NCI-H2171 treated with DMSO at 0.1 percent for 48 hours (cell line): ENCODE measurements at places on chromosomes 1 and 21.
A peak's percentile ranks its signal among the peaks of the same experiment; 100 is the strongest.

GRCh38 chr1:151024540-151025146 is 11.7 kb upstream of the BNIPL start:
- peak; percentile 10 for DNase-seq

- DNase-seq = no peak
These were observed 12.6 kb upstream of the SERINC2 start for GRCh38 chr1:31400393-31400792.

DNA sequence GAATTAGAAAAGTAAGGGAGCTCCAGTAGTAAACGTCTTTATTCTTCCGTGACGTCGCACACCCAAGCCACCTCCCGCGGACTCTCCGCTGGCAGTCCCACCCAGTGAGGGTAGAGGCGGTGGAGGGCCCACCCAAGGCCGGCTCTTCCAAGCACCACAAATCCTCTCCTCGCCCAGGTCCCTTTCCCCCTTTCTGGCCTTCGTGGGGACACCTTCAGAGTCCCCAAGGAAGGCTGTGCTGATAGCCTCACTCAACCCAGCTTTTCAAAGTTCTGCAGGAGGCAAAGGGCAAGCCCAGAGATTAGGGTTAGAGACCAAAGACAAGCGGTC is 349 bp upstream of the GPN2 start:
- no peak for DNase-seq

DNA sequence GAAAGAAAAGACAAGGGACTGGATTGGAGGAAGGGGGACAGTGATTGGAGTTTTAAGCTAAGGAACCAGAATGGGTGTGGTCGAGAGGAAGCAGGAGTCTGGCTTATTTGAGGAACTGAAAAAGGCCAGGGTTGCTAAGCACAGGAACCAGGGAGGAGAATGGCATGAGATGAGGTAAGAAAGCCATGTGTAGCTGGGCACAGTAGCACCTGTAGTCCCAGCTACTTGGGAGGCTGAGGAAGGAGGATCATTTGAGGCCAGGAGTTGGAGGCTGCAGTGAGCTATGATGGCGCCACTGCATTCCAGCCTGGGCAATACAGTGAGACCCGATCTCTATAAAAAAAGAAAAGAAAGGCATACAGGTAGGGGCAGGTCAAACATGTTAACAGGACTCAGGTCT is 8.1 kb upstream of the KHDRBS1 start:
- DNase-seq = no peak

DNA sequence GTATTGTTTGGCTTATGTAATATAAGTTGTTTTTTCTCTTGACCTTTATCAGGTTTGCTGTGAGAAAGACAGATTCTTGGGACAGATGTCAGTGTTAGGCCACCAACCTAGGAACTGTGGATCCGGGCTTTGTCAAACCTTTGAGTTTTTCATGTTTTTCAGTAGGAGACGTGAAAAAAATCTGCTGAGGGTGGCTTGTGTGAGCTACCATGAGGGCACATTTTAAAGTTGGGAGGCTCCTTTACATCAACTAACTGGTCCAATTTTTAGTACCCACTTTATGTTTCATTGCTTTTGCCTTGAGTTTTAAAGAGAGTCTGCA is 801 bp downstream of the RPS6KC1 start:
- DNase-seq = no peak

- peak; percentile 3 for DNase-seq
These were observed 45.6 kb downstream of the IL23R start for GRCh38 chr1:67211589-67212563.

DNA sequence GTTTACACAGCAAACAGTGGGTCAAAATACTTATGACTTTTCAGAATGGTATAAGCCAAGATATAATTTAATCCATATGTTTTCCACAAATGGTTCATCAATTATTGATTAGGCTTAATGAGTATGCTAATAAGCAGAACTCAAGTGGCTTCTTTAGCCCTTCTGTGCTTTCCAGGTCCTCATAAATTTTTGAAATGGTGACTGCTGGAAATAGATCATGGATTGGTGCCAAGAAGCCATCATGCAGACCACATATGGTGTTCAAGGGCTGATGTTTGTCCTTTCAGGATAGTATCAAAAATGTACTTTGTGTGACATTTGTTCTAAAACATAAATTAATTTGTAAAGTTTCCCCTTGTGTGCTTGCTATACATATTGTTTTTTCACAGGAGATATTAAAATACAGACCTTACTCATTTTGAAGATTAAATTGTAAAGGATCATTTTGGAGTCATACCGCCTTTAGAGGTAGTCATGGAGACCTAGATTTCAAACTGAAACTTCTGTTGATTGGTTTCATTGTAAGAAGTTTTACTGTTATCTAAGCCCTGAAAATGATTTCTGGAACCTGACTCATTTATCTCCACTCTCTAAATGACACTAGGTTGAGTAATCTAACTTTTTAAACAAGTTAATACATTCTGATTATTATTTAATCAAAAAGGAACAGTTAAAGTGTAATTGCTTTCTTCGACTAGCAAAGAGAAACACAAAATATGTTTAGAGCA is 507.9 kb downstream of the PLA2G4A start:
- peak; percentile 65 for DNase-seq

DNA sequence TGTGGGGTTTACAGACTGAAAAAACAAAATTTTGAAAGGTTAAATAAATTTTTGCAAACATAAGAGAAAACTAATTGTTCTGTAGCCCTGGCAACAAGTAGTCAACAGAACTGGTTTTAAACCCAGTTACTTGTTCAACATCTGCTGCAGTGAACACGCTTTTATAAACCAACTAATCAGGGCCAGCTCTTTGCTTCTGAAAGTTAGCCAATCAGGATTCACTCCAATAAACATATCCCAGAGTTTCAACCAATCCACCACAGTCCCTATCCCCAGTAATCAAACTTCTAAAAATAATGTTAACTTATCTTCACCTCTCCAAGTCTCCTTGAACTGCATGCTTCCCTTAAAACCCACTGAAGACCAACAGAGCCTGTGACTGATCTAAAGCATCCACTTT is 306.6 kb downstream of the CTH start:
- no peak for DNase-seq

DNA sequence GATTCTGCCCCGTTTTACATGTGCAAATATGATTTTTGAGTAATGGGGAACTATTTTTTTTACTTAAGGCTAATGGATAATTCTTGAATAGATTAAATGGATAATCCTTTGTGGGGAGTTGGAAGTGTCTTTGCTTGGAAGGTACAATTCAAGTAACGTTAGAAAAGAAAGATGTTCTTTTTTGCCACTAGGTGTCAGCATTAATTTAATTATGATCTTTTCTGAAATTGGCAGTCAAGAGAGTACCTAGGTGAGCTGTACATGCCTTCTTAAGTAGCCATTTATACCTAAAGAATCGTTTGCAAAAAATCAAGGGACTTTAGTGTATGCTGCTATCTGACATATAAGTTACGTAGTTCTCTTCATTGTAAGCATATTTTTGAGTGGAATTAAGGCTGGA is 2.2 kb downstream of the FBXO28 start:
- DNase-seq = peak; percentile 93

- peak; percentile 32 for DNase-seq
These were observed 39.0 kb upstream of the CADM3 start for GRCh38 chr1:159132271-159132881.

DNA sequence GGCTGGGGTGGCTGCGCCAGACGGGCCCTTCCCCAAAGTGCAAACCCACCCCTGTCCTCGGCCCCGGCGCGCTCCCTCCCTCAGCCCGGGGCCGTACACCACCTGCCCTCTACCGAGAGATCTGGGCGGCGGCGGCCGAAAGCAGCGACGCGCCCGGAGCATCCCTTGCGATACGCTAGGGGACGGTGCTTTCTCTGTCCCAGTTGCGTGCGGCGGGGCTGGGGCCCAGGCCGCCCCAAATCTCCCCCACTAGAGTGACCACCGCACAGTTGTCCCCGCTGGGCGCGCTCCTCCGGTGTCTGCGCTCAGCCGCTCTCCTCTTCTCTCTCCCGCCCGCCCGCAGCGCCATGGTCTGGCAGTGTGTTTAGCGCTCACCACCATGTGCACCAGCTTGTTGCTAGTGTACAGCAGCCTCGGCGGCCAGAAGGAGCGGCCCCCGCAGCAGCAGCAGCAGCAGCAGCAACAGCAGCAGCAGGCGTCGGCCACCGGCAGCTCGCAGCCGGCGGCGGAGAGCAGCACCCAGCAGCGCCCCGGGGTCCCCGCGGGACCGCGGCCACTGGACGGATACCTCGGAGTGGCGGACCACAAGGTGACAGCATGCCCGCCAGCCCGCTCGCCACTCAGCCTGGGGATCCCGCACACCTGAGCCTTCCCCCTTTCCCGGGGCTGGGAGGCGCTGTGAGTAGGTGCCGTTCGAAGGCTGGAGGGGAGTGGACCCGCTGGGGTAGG is 1.0 kb downstream of the ST6GALNAC5 start:
- peak; percentile 77 for DNase-seq

- DNase-seq = no peak
These were observed 8.2 kb upstream of the SSX2IP start for GRCh38 chr1:84698151-84699110.

- DNase-seq = no peak
These were observed 25.5 kb downstream of the RGS18 start for GRCh38 chr1:192183788-192184187.

- DNase-seq = no peak
These were observed 56.1 kb upstream of the BCL10 start for GRCh38 chr1:85332575-85332974.

DNA sequence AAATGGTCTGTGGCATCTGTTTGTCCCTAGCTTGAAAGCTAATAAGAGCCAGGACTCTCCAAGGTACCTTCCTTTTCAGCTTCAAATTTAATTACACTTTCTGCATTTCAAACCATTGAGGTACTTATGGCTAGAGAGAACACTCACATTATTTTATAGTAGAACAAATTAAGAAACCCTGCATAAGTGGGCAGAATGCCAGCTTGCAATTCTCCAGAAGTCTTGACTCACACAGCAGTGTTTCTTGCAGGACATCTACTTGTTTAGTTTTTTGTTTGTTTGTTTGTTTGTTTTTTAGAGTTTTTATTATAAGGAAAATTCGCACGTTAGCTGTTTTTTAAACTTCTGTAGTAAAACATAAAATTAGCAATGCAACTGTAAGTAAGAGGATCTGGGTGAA is 397.2 kb downstream of the NEGR1 start:
- no peak for DNase-seq

DNA sequence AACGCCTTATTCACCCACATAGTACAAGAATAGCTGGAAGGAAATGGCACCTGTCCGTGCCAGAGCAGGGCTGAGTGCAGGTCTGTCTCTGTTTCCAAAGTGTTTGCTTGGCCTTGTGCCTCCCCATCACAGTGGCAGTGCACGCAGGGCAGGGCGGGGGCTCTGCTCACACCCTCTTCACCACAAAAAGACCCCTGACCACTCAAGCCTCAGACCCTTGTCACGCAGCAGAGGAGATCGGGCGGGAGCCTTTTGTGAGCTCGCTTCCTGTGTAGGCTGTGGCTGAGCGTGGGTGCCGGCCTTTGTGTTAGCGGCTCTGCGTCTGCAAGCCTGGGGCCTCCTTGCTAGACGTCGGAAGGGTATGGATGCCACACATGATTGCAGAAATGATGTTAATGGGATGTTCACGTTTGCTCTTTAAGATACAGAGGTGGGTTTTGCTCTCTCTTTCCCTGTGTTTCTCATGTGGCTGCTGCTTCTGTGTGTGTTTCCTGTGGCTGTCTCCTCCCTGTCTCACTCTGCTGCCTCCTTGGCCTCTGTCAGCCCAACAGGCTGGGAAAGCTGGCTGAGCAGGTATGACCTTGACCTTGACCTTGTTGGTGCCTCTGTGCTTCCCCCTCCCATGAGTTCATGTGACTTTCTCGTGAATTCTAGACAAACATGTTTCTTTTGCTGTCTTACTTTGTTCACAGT is 45.4 kb downstream of the S100B start:
- no peak for DNase-seq

- peak; percentile 81 for DNase-seq
These were observed 17.9 kb downstream of the EPRS1 start for GRCh38 chr1:220028346-220028895.

GRCh38 chr21:42659416-42660117 is 6.1 kb downstream of the PDE9A start:
- DNase-seq = no peak

DNA sequence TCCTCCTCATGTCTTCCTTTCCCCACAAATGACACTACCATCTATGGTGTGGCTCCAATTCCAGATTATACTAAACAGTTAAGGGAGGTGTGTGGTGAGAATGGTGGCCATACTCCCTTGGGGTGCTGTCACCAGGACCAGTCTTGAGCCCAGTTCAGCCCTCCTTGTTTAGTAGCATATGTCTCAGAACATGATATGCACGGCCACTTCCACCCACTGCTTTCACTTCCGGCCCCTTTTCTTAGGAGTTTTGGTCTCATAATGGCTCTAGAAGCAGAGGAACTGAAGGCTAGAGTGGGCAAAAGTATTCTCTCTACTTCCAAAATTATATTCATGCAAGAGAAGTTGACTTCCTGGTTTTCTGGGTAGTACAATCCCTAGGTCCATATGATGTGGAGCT is 45.3 kb upstream of the CACNA1E start:
- no peak for DNase-seq

- no peak for DNase-seq
These were observed 86.0 kb downstream of the SIM2 start for GRCh38 chr21:36784947-36785346.

DNA sequence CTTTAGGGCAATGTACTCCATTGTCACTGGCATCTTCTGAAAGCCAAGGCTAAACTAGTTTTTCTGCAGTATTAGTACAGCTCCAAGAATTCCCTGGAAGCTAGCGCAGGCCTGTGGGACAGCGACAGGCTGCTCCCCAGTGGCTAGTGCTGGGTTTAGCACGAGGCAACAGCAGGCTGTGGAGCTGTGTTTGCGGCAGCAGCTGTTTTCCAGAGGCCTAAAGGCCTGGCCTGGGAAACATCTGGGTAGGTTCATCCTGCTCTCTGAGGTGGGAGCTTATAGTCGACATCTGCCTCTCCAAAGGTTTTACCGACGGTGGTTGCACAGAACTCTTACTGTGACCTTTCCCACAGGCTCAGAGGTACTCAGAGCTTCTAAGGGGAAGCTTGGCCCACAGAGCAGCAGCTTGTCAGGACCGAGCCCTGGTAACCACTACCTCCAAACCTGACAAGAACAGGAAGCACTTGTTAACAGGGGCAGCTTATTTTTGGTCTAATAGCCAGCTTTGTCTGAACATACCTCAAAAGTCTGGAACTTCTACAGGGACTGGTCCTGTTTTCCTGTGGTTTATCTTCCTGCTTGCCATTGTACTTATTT is 17.2 kb downstream of the CC2D1B start:
- peak; percentile 61 for DNase-seq

DNA sequence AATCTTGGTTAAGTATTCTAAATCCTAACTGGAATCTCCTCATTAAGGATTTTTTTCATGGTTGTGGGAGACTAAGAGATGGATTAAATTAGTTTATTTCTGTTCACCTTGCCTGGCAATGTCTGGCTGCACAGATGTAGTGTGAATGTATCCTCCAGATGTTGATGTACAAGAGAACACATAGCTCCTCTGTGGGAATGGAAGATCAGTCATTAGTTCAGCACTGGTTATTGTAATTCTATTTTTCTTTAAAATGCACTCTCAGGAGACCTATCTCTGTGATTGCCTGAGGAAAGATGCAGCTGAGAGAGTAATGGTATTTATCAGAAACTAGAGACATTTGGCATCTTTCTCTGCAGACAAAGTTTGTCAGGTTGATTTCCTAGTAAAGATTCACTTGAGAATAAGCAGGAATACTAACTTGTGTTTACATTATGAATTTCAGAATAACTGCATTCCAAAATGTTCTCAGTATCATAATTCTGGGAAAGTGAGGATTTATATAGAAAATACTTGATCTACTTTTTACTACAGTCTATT is 178.6 kb downstream of the GIPC2 start:
- DNase-seq = no peak

GRCh38 chr1:217392441-217392840 is 238.4 kb downstream of the GPATCH2 start:
- no peak for DNase-seq
